ENCODE measurements at places on chromosomes 3 and 15. TPM values are rescaled to one million over a fixed set of nuclear protein-coding genes. Genes with fewer than 3 reads are reported as not detected.

CDCP1 gene
- polyA plus RNA-seq = 1.1 TPM

BNC1 gene
- polyA plus RNA-seq = 0.25 TPM

CCDC54 gene
- not detected for polyA plus RNA-seq

SHC4 gene
- polyA plus RNA-seq = 2.9 TPM

TMC3 gene
- 0.17 TPM for polyA plus RNA-seq

KNG1 gene
- 220 TPM for polyA plus RNA-seq

CD276 gene
- polyA plus RNA-seq = 152 TPM

RYR3 gene
- 15.7 TPM for polyA plus RNA-seq

ENTPD3 gene
- polyA plus RNA-seq = 2.1 TPM

PRR20G gene
- not detected for polyA plus RNA-seq

TM4SF18 gene
- polyA plus RNA-seq = 24.4 TPM

GDPGP1 gene
- polyA plus RNA-seq = 5.7 TPM

EFHB gene
- polyA plus RNA-seq = 1.9 TPM

GNAT1 gene
- not detected for polyA plus RNA-seq

GOLGA6D gene
- polyA plus RNA-seq = 0.22 TPM

GOLGA6L10 gene
- 3.8 TPM for polyA plus RNA-seq

ADAMTS7 gene
- polyA plus RNA-seq = 32.2 TPM

FYTTD1 gene
- 85.5 TPM for polyA plus RNA-seq

FETUB gene
- polyA plus RNA-seq = 0.65 TPM

BTLA gene
- polyA plus RNA-seq = 0.56 TPM

POMGNT2 gene
- 20.9 TPM for polyA plus RNA-seq

CELSR3 gene
- polyA plus RNA-seq = 0.67 TPM
